ENCODE measurements at places on chromosomes 1 and 21.

GRCh38 chr1:151723726-151724370, 2.5 kb downstream of the RIIAD1 start:
- DNase-seq, result no peak

- no peak for DNase-seq
Observed at GRCh38 chr1:200081151-200081968, 53.9 kb downstream of the NR5A2 start.

DNA sequence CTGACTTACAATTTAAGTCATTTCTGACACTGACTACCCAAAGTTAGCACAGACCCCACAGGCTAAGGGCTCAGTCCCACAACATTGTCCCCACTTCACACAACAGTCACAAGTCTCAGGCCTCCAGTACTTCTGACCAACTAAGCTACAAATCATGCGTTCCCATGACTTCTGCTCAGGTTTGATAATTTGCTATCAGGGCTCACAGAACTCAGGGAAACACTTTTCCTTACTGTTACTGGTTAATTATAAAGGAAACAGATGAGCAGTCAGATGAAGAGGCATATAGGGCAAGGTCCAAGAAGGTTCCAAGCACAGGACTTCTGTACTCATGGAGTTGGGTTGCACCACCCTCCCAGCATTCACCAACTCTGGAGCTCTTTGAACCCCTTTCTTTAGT, 151.2 kb upstream of the TNR start:
- no peak for DNase-seq

DNA sequence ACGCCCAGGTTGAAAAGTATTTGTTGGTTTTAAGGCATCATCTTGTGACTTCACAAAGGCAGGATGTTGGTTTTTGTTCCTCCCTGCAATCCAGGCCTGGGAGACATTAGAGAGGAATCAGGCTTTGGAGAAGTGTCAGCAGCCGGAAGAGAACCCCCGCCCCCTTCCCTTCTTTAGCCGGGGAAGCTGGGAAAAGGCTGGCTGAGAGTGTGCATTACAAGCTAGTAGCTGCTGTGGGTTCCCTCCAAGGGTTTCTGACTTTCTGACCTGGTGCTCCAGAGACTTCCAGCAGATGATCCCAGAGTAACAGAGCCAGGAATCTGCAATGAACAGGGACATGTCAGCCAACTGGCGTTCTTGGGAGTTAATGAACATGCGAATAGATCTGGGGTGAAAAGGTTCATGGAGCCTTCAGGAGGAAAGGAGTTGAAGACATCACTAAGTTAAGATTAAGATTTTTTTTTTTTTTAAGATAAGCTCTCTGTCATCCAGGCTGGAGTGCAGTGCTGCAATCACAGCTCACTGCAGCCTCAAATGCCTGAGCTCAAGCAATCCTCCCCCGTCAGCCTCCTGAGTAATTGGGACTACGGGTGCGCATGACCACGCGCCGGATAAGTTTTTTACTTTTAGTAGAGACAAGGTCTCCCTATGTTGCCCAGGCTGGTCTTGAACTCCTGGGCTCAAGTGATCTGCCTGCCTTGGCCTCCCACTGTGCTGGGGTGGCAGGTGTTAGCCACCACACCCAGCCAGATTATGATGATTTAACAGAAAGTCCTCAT, 7.5 kb downstream of the DISP3 start:
- DNase-seq, result no peak

DNA sequence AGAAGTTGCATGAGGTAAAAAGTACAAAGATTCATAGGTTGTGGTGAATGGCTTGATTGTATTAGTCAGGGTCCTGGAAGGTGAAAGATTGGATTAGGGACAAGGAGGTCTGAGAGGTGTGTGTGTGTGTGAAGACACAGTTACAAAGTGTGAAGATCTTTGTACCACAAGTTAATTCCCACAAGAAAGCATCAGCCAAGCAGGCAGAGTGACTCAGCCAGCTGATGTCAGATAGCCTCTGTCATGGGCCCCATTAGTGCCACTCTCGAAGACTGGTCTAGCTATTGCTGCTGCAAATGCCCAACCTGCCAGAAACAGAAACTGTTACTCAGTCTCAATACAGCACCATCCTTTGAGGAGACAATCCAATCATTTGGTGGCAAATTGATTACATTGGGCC, 96.5 kb downstream of the DTL start:
- no peak for DNase-seq

- DNase-seq, result no peak
Observed at GRCh38 chr1:196183941-196184340, 424.3 kb downstream of the KCNT2 start.

GRCh38 chr1:246184503-246184902, 322.6 kb downstream of the SMYD3 start:
- DNase-seq, result no peak

GRCh38 chr1:151509350-151510019, 1.7 kb upstream of the CGN start:
- no peak for DNase-seq

DNA sequence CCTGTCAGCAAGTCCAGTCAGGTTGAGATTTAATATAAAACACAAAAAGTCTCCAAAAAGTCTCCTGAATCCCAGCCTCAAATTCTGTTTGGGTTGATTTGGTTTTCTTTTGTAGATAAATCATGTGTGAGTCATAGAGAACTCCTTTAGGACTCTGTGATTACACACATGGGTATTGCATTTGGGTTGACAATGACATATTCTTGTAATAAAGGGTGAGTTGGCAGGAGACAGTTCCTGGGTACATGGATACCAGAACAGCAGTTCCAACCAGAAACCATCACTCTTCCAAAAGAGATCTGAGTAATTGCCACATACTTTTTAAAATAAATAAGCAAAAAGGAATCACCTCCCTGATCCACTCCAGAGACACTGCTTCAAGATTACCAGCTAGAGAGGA, 8.9 kb downstream of the CR2 start:
- no peak for DNase-seq

DNA sequence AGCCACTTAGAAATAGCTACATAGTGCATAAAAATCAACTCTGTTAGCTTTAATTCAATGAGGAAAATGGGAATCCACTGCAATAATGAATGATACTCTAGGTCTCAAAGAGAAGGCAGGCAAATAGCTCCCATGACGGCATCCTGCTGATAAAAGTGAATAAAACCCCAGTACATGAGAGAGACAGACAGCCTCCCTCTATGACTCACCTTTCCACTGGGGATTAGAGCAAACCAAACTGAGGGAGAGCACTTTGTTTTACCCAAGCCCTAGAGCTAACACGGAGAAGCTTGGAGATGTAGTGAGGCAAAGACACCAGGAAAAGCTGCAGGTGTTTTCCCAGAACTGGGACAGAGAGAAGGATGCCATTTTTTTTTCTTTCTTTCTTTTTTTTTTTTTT, 621.9 kb downstream of the LRRIQ3 start:
- no peak for DNase-seq

DNA sequence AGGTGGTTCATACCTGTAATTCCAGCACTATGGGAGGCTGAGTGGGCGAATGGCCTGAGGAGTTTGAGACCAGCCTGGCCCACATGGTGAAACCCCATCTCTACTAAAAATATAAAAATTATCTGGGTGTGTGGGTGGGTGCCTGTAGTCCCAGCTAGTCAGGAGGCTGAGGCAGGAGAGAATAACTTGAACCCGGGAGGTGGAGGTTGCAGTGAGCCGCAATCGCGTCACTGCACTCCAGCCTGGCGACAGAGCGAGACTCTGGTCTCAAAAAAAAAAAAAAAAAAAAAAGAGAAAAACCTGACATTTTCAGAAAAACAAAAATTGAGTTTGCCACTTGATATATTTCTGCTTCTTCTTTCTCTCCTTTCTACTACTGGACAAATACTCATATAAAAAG, 24.3 kb downstream of the CA6 start:
- no peak for DNase-seq

- no peak for DNase-seq
Observed at GRCh38 chr1:5572794-5573193, 419.4 kb downstream of the NPHP4 start.

DNA sequence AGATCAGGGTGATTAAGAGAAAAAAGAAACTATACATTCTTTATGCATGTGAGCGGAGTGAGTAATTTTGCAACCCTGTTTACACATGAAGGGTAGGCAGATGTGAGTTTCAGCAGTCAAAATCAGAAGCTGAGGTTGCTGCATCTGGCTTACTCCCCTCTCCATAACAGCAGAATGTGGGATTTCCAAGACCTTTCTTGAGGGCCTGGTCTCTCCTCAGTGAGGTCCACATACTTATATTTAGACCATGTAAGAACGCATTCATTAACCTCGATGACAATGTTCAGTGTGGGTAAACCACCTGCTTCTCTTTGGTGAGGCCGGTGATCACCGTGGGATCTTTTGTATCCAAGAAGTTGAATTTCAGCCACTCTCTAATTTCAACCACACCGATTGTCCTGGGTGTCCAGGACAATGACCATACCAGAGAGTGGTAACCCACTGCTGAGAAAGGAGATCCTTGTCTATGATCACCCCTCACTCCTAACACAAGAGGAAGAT, 18.7 kb upstream of the RAP1A start:
- no peak for DNase-seq

DNA sequence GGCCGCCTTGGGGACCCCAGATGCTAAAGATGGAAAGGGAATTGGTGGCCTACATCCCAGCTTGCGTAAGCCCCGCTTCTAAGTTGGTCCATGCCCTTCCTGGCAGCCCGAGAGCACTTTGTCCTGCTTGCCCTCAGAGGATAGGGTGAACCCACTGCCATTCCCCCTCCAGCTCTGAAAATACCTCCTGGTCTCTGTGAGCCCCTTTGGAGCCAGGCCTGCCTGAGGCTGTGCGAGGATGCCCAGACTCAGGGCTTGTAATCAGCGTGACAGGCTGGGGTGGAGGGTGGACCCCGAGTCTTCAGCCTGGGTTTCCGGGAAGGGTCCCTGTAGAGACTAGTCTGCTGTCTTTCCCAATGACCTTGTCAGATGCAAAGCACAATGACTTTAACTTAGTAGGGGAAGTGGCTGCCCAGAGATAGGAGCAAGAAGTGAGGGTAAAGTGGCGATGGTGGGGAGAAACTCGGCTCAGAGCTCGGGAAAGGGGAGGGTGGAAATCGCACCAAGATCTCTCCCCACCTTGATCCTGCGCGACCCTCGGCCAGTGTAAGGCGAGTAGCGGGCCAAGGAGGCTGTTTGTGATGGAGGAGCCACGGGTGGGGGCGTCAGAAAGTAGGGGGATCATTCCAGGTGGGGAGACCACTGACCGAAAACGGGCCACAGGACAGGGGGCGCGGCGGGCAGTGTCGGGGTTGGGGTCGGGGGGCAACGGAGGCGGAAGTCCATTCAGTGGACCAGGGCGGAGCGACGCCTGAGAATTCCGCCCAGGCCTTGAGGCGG, 2.7 kb upstream of the HES3 start:
- no peak for DNase-seq

- no peak for DNase-seq
Observed at GRCh38 chr1:15225461-15225860, 21.6 kb upstream of the FHAD1 start.

GRCh38 chr1:79825551-79825950, 819.0 kb upstream of the ADGRL4 start:
- no peak for DNase-seq

GRCh38 chr1:51768971-51769588, 109.4 kb downstream of the NRDC start:
- DNase-seq, result peak; percentile 35

- DNase-seq, result no peak
Observed at GRCh38 chr21:26471099-26471471, 102.0 kb downstream of the CYYR1 start.

DNA sequence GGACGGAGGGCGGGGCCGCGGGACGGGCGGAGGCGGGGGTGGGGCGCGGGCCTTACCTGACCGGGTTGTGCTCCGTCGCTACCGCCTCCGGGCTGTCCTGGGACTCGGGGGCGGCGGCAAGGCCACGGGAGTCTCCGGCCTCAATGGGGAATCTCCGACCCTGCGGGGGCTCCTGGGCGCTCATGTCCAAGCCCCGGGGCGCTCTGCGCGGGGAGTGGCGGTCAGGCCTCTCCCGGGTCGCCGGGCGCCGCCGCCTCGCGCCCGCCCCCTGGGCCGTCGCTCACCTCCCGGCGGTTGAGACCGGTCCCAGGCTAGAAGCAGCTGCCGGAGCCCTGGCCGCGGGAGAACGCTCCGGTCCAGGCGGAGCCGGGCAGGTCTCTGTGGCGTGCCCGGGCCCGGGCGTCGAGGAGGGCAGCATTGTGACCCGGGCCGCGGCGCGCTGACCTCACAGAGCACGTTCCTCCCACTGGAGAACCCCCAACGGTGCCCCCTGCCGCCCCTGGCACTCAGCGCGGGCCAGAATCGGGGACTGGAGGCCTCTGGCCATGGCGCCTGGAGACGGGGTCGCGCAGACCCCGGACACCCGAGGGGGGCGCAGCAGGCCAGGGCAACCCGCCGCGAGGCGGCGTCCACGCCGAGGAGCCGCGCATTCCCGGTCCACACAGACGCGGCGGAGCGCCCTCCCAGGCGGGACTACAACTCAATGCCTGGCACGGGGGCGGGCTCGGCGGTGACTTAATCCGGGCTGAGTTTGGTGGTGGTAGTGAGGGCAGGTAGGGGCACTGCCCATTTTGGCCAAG, 411 bp downstream of the FAM229A start:
- DNase-seq, result no peak

DNA sequence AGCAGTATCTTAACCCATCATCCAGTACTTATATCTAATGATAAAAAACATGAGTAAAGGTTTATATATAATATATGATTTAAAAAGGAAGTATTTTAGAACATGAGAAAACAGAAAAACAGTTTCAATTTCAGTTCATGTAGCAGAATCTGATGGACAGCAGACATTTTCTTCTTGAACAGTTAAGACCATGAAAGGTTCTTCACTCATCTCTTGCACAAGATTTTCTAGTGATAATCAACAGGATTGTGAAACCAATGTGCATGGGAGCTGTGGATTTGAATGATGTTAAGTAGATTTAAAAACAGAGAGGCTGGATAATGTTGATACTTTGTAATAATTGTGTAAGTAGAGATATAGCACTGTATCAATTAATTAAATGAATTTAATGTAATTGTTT, 1297.6 kb downstream of the BRINP3 start:
- no peak for DNase-seq

GRCh38 chr1:196295766-196296165, 312.5 kb downstream of the KCNT2 start:
- no peak for DNase-seq

- no peak for DNase-seq
Observed at GRCh38 chr1:151326619-151327222, 495 bp downstream of the PI4KB start.

GRCh38 chr1:2271841-2272655, 43.9 kb downstream of the SKI start:
- DNase-seq, result no peak

- DNase-seq, result no peak
Observed at GRCh38 chr1:66450043-66450514, 83.9 kb upstream of the SGIP1 start.

GRCh38 chr1:2595812-2596529, 9.4 kb downstream of the PRXL2B start:
- no peak for DNase-seq

DNA sequence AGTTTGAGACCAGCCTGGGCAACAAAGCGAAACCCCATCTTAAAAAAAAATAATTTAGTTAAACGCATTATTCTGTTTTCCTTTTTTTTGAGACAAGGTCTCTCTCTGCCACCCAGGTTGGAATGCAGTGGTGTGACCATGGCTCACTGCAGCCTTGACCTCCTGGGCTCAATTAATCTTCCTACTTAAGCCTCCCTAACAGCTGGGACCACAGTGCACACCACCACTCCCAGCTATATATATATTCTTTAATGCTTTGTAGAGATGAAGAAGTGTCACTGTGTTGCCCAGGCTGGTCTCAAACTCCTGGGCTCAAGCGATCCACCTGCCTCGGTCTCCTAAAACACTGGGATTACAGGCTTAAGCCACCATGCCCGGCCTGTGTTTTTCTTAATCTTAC, 7.7 kb upstream of the KLF17 start:
- DNase-seq, result no peak
